ENCODE measurements at places on chromosomes 3 and 15. TPM values are rescaled to one million over a fixed set of nuclear protein-coding genes. Genes with fewer than 3 reads are reported as not detected.

CASR gene
- total RNA-seq: 1.2 TPM

NDN gene
- total RNA-seq: 60.2 TPM

GP9 gene
- not detected for total RNA-seq

GOLIM4 gene
- 41.8 TPM for total RNA-seq

DNA sequence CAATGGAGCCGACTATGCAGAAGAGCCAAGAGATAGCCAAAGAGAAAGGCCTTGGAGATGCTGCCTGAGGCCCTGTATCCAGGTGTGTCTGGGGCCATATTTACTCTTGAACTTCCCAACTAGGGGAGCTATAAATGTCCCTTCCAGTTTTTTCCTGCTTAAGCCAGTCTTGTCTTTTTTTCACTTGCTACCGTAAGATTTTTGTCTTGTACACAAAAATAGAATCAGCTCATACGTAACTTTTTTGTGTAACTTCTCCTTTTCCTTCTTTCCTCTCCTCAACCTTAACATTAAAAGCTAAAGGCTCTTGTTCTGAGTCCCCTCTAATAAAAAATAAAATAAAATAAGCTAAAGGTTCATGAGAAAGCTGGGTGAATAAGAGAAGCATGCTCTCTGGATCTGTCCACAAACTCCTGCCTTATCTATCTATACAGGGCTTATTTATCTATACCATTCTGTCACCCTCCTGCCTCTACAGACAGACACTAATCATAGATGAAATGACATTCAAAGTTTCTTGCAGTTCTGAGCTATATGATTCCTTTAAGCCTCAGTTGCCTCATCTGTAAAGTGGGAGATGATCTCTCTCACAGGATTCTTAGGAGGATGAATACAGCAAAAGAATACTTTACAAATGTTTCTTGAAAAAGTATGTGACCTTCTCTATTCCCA, 4.6 kb downstream of the SUMF1 start:
- H3K4me1 ChIP-seq: peaks cover 4% of the 10 kb centered on the region
- no peak overlapping the region for H3K4me3 ChIP-seq
- no peaks in the 10 kb centered on the region for H3K27me3 ChIP-seq
- no peak overlapping the region for H3K27ac ChIP-seq
- no peaks in the 10 kb centered on the region for H3K36me3 ChIP-seq
- no peak for DNase-seq

NOX5 gene
- total RNA-seq: 0.88 TPM

GADL1 gene
- total RNA-seq: not detected

DNA sequence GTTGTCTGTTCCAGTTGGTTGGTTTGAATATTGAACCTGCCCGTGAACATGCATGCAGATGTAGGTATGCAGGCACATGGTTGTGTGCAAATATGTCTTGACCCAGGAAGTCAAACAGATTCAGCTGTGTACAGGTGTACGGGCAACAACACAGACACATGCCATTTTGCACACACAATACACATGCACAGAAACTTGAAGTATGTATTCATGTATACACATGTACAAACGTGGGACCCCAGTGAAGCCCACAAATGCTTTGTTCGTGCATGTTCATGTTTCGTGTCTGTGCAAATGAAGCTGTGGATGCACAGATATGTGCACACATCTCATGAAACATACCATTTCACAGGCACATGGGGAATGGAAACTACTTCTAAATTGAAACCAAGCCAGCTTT, 30.7 kb downstream of the IDH3A start:
- H3K4me3 ChIP-seq: no peak overlapping the region
- no peaks in the 10 kb centered on the region for H3K36me3 ChIP-seq

GRCh38 chr3:141860766-141861513, 15.5 kb upstream of the ATP1B3 start:
- H3K27me3 ChIP-seq: no peaks in the 10 kb centered on the region
- no peak for DNase-seq
- no peaks in the 10 kb centered on the region for H3K36me3 ChIP-seq
- no peak overlapping the region for H3K4me3 ChIP-seq
- no peaks in the 10 kb centered on the region for H3K4me1 ChIP-seq

DNA sequence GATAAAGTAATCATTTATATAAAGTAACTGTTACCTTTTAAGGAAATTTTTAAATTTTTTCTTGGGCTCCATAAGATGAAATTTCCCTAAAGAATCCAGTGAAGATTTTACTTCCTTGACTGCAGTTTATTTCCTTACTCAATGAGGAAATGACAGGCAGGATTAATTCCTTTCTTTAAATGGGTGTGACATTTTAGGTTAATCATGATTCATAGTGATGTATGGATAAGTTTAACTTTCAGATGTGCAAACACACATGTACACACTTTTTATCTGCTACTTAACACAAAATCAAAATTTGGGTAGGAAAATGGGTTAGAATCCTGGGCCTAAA, 11.2 kb upstream of the LEO1 start:
- H3K27me3 ChIP-seq: no peaks in the 10 kb centered on the region
- H3K4me3 ChIP-seq: no peak overlapping the region
- no peak overlapping the region for H3K27ac ChIP-seq
- DNase-seq: no peak
- no peaks in the 10 kb centered on the region for H3K36me3 ChIP-seq
- no peaks in the 10 kb centered on the region for H3K4me1 ChIP-seq

GNAT1 gene
- not detected for total RNA-seq

- no peak for DNase-seq
- H3K27me3 ChIP-seq: no peaks in the 10 kb centered on the region
- H3K36me3 ChIP-seq: no peaks in the 10 kb centered on the region
- H3K4me1 ChIP-seq: peaks cover 6% of the 10 kb centered on the region
- no peak overlapping the region for H3K27ac ChIP-seq
These were observed 35.8 kb downstream of the ABI3BP start for GRCh38 chr3:100957261-100957986.

DNA sequence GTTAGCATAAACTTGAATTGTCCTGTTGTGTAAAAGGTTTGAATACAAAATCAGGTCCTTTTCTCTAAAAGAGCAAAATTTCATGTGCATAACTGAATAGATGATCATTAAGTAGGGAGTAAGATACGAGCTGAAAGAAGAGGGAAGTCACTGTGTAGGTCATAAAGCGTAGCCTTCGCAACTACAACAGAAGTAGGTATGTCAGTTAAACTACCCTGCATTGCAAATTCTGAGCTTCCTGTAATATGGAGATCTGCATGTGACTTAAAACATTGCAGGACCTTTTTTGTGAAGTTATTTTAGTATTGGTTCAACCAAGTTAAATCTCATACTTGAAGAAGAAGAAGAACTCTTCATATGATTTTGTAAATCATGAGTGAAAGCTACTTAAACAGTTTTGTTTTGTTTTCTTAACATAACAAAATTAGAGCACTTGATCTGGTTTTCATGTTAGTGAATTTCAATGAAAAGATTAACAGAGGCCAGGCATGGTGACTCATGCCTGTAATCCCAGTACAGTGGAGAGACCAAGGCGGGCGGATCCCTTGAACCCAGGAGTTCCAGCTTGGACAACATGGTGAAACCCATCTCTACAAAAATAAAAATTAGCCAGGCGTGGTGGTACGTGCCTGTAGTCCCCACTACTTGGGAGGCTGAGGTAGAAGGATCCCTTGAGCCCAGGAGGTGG, 26.4 kb downstream of the ARMC8 start:
- H3K4me1 ChIP-seq: peaks cover 12% of the 10 kb centered on the region
- no peak overlapping the region for H3K4me3 ChIP-seq
- H3K27ac ChIP-seq: no peak overlapping the region
- no peaks in the 10 kb centered on the region for H3K27me3 ChIP-seq

DNA sequence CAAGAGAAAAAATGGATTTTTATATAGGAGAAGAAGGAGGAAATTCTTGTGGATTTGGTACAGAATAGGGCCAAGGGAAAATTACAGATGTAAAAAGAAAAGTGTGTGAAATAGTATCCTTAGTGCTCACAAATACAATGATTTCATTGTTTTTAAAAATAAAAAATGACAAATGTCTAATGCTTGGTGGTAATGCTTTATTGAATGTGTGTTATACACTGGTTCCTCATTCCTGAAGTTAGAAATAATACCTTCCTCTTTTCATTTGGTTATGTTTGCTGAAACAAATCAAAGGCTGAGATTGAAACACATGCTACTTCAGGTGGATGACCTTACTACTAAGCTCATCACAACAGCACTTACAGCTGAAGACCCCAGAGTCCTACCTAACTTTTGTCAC, 37.7 kb upstream of the CCR2 start:
- no peaks in the 10 kb centered on the region for H3K27me3 ChIP-seq
- H3K4me1 ChIP-seq: no peaks in the 10 kb centered on the region
- H3K36me3 ChIP-seq: no peaks in the 10 kb centered on the region
- no peak overlapping the region for H3K27ac ChIP-seq
- DNase-seq: no peak

NT5DC2 gene
- 40.5 TPM for total RNA-seq

DNA sequence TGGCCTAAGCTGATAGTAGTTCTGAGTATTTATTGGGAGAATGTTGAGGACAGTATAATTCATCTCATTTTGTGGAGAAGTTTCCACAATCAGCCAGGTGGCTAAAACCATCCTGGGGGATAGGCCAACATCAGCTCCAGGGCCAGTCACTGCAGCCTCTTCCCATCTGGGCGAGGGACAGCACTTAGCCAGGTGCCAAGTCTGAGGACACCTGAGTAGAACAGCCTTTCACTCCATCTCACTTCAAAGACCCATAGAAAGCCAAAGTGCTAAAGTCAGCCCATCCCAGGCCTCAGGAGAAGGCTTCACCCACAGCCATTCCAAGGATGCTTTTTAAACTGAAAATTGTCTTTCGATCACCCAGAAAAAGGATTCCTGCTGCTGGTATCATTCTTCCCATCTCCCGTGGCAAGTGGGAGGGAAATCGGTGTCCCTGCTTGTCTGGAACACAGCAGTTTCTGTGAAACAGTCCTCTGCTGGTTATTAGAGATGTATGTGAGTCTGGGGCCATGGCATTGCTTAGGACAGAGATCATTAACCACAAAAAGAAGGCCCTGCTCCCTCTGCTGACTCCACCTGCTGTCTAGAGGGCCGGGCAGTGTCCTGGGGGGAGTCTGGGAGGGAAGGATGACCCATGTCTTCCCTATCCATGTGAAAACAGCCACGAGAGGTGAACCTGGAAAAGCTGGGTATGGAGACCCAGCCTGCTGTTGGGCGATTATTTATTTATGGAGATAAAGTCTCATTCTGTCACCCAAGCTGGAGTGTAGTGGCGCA, 9.6 kb downstream of the CALML4 start:
- no peak overlapping the region for H3K4me3 ChIP-seq
- H3K4me1 ChIP-seq: peaks cover 5% of the 10 kb centered on the region
- no peak overlapping the region for H3K27ac ChIP-seq
- DNase-seq: no peak

GATA2 gene
- 7.1 TPM for total RNA-seq

A4GNT gene
- not detected for total RNA-seq

CACNA2D2 gene
- total RNA-seq: 3.3 TPM

GRCh38 chr15:56445746-56446145, 19.2 kb downstream of the MNS1 start:
- no peak overlapping the region for H3K27ac ChIP-seq
- H3K27me3 ChIP-seq: no peaks in the 10 kb centered on the region
- no peak for DNase-seq
- H3K4me1 ChIP-seq: no peaks in the 10 kb centered on the region
- H3K36me3 ChIP-seq: no peaks in the 10 kb centered on the region
- H3K4me3 ChIP-seq: no peak overlapping the region

DNA sequence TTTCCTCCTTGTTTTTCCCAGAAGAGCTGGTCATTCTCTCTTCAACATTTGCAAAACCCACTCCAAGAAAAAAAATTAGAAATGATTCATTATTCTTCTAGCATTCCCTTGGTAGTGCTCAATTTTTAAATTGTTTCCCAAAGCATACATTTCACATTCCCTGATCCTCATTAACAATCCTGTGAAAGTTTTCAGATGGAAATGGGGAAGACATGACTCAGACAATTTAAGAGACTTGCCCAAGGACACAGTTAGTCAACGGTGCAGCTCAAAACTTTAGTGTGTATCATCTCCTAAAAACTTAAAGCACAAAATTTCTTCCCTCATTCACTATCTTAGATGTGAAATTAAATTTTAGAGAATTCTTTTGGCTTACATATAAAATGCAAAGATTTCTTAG, 17.1 kb upstream of the ABI3BP start:
- H3K27me3 ChIP-seq: no peaks in the 10 kb centered on the region
- no peaks in the 10 kb centered on the region for H3K4me1 ChIP-seq
- no peak overlapping the region for H3K27ac ChIP-seq

CHRM5 gene
- not detected for total RNA-seq

PLCB2 gene
- 1.7 TPM for total RNA-seq

DNA sequence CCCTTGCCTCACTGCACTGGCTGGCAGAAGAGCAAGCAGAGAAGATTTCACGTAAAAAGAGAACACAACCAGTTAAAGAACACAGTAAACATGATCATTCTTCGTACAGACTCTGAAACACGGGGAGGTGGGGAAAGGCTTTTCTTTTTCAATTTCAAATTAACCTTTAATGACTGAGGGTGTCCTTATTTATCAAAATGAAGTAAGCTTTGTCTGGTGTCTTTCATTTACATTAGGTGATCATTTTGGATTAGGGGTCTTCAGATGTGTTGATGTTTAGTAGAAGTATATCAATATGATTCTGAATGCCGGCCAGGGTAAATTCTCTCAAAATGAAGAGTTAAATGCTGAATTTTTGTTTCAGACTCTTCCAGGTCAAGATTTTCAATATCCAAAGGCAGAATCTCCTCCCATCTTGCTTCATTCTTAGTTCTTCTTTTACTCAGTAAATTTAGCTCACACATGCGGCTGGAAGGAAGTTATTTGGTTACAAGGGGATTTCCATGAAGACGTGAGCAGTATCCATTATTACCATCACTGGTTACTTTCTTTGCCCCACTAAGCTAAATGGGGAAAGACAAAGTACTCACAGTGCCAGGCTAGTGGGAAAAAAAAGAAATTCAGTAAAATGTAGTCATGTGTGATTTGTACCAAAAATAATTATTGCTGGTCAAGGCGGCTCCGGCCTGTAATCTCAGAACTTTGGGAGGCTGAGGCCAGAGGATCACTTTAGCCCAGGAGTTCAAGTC, 272.2 kb upstream of the NR2F2 start:
- no peak for DNase-seq
- H3K27me3 ChIP-seq: no peaks in the 10 kb centered on the region
- peaks cover under 1% of the 10 kb centered on the region for H3K4me1 ChIP-seq
- H3K36me3 ChIP-seq: no peaks in the 10 kb centered on the region

DNA sequence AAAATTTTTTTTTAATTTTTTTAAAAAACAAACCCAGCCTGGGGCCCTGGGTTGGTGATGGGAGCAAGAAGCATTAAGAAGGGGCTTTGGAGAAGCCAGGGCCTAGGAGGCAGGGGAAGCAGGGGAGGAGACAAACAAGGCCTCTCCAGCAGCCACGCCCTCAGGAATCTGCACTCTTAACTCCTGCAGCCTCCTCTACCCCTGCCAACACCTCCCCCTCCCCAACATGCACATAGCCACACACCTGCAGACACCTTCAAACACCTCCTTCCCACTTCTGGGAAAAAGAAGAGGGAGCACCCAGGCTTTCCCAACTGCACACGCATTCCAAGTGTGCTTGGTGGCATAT, 2.7 kb upstream of the DCAF1 start:
- peaks cover 7% of the 10 kb centered on the region for H3K4me1 ChIP-seq
- no peak for DNase-seq
- H3K4me3 ChIP-seq: no peak overlapping the region
- H3K27ac ChIP-seq: no peak overlapping the region
- no peaks in the 10 kb centered on the region for H3K36me3 ChIP-seq

BMF gene
- total RNA-seq: 38.8 TPM

- H3K27me3 ChIP-seq: no peaks in the 10 kb centered on the region
- H3K36me3 ChIP-seq: no peaks in the 10 kb centered on the region
- no peak for DNase-seq
- no peak overlapping the region for H3K27ac ChIP-seq
- H3K4me1 ChIP-seq: no peaks in the 10 kb centered on the region
- no peak overlapping the region for H3K4me3 ChIP-seq
These were observed 313.9 kb upstream of the SATB1 start for GRCh38 chr3:18739099-18739433.

CEMIP gene
- 0.29 TPM for total RNA-seq

Measured in thyroid gland (tissue), 4 donors.